ENCODE measurements at places on chromosomes 2 and 18.

DNA sequence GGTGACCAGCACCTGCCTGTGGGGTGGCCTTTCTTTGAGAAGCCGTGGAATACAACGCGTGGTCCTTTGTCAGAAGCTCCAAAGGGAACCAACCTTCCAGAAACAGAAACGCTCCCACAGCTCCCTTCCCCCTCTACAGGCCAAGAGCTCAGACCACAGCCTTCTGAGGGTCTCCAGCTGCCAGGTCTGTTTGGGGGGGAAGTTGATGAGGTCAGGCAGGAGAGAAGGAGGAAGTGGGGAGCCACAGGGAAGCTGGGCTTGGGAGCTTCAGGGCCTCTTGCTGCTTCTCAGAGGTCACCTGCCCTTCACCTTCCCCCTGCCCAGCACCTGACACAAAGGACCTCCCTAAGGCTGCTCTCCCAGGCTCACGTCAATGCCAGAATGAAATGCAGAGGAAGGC lies 287.7 kb upstream of the ID2 start:
- DNase-seq, result no peak

DNA sequence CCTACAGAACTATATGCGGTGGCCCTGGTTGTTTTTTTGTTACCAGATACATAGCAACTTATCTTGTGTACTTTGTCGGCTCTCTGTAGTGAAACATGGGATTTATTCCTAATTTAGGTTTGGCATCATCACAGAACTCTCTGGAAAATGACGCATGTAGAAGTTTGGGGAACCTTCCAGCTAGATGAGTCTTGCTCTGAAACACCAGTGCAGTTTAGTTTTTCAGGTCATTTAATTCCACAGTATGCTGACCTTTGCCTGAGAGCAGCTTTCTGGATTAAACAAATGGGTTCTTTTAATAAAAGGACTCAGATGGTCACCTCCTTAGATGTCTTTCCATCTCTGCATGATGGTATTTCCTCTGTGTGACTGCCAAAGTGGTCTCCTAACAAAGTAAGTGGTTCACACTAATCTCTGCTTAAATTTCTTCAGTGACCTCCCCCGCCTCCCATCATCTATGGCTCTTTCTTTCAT lies 39.9 kb downstream of the MYO3B start:
- DNase-seq, result no peak

DNA sequence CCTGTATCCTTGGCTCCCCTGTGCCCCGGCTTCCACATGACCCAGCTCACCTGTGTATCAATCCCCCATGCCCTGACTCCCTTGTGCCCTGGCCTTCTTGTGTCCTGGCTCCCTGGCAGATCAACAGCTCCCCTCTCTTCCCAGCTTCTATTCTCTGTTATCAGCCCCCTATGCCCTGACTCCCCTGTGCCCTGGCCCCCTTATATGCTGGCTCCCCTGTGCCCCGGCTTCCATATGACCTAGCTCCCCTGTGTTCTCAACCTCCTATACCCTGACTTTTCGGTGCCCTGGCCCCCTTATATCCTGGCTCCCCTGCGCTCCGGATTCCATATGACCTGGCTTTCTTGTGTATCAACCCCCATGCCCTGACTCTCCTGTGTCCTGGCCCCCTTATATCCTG lies 209.2 kb downstream of the LOXHD1 start:
- no peak for DNase-seq

DNA sequence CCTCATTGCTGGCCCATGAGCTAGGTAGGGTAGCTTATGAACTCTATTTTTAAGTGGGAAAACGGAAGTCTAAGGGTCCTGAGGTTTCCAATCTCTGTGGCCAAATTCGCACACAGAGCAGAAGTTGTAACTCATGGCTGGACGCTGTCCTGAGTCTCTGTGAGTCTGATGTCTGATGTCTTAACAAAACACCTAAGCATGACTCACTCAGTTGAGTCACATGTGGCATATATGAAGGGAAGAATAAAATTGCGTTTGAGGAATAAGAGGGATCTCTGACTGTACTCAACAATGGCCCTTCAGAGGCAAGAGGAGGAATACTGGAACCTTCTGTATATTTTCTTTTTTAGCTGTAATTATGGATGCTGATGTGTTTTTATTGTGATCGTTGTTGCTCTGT lies 569.7 kb downstream of the RIT2 start:
- DNase-seq, result no peak

DNA sequence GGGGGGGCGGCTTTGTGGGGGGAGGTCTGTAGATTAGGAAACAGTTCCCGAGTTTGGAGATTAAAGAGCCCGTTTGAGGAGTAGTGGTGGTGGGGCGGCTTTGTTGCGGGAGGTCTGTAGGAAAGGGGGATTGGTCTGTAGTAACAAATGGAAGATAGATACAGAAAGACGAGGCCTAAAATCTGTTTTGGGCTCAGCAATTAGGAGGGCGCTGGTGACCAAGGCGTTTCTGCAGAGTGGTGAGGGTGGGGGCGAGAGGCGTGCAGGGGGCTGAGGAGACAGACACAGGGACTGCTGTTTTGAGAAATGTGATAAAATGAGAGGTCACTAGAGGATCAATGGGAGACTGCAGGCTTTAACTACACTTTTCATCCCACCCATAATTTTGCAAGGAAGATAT lies 1.6 kb upstream of the ADNP2 start:
- no peak for DNase-seq

DNA sequence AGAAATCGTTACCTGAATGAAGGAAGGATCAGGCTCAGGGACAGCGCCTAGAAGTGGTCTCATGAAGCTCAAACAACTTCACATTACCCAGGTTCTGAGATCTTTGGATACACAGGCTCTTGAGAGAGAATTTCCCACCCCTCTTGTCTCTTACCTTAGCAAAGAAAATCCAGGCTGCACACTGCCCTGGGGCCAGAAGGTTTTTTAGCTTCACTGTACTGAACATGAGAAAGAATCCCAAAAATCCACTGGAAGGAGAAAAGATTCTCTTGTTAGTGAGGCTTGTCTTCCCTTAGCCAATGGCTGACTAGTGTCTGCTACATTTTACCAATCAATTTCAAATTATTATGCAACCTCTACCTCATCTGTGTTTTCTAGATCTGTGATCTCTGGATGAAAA lies 101.0 kb upstream of the RIOK3 start:
- DNase-seq, result no peak

GRCh38 chr18:26869640-26870039 lies 4.1 kb upstream of the AQP4 start:
- no peak for DNase-seq

DNA sequence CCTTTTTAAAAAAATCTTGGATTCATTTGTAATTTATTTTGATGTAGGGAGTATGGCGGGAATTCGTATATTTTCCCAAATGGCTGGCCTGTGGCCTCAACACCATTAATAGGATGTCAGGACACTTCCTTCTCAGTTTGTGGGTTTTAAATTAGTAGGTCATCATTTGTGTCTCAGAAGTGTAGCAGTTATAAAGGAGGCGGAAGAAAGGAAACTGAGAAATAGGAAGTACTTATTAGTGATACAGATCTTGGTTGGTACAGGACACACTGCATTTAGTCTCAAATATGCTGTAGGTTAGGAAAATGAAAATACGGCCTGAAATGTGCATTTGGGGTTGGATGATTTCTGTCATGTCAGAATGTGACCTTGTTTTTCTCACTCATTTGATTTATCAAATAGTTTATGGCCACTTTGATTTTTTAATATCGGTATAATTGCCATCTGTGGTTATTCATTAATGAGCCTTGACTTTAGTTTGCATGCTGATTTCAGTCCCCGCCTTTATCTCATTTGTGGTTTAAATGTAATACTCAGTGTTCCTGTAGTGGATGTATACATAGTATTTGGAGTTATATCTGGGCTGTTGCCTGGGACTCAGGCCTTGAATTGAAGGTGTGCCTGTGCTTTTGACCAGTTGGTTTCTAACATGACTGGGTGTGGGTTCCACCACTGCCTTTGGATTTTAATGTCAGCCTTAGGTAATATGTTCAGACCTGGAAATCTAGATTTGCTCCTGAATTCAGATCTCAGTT lies 31.4 kb downstream of the ZCCHC2 start:
- no peak for DNase-seq

GRCh38 chr18:61413396-61413795 lies 80.2 kb downstream of the CDH20 start:
- no peak for DNase-seq

DNA sequence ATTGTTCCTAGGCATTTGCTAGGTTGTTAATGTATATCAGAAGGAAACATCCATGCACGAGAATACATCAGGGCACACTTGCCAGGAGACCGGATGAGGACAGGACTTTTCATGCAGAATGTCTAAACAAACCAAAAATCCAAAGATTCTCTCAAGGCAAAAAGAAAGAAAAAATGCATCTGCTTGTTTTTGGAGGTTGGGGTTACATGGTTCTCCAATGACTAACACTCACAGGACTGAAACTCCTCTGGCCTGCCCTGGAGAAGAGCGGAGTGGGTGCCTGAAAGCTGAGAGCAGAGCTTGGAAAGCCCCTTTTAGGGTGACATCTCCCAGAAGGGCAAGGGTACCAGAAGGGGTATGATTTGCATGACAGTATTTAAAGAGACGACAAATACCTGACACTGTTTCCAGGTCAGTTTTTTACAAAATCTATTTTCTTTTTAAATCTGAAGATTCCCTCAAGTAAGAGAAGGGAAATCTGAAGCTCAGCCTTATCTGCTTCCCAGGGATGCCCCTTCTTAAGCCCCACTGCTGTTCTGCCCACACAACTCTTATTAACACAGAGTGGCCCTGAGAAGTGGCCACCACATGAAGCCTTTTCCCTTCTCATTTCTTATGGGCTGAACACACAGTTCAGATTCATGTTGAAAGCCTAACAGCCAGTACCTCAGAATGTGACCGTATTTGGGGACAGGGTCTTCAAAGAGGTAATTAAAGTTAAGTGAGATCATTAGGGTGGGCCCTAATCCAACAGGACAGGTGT lies 216.4 kb downstream of the STK39 start:
- DNase-seq, result no peak

GRCh38 chr2:112835536-112836162 lies 930 bp downstream of the IL1B start:
- DNase-seq, result no peak

- DNase-seq, result no peak
Observed at GRCh38 chr18:63570721-63571120, 16.4 kb upstream of the SERPINB13 start.

- DNase-seq, result no peak
Observed at GRCh38 chr2:127081826-127082633, 24.9 kb downstream of the BIN1 start.

GRCh38 chr18:68244786-68245185 lies 470.1 kb downstream of the TMX3 start:
- no peak for DNase-seq

DNA sequence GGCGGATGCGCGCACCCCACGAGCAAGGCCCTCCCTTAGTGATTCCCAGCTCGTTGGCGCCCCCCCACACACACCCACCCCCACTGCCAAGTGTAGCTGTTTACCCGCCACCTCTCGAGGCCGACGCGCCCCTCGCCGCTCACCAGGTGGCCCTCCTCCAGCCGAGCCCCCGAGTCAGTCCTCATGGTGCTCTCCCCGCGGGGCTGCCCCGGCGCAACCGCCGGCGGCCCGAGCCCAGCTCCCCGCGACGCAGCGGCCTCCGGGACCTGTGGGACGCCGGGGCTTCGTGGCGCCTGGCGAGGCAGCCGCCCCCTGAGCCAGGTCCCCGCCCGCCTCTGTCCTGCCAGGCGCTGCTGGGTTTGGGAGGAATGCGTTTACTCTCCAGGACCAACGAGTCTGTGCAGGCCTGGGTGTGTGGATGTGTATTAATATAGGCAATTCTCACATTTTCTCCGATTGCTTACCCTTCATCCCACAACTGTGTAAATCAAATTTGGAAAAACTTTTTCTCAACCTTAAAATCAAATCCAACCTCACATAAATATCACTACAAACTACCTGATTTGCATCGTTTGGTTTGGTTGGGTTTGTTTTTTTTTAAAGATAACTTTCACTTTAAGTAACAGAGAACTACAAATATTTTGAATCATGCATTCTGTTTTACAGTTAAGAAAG lies at the start of gene TMEM237:
Gene TMEM237, minus strand, starts transcription at position 288 of the 675 bp plus-strand sequence. Its CDS starts 103 bp downstream, at position 185.
- no peak for DNase-seq

GRCh38 chr2:215288112-215288815 lies 23.6 kb upstream of the ATIC start:
- DNase-seq, result no peak

DNA sequence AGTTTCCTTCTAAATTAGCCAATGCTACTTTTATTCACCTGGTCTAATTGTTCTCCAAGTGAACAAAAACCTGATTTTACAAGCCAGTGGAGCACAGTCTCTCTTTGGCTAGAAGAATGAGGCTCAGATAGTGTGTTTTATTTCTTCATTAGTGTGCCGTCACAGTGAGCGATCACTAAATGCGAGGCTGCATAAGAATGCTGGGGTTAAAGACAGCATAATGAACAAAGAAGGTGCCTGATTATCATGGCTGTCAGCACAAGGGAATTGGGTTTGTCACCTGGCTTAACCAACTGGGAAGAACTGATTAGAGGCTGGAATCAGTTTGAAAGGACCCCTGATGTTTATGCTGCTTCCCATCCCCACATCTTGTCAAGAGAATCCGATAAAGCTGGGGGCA lies 76.4 kb downstream of the EPHA4 start:
- no peak for DNase-seq

DNA sequence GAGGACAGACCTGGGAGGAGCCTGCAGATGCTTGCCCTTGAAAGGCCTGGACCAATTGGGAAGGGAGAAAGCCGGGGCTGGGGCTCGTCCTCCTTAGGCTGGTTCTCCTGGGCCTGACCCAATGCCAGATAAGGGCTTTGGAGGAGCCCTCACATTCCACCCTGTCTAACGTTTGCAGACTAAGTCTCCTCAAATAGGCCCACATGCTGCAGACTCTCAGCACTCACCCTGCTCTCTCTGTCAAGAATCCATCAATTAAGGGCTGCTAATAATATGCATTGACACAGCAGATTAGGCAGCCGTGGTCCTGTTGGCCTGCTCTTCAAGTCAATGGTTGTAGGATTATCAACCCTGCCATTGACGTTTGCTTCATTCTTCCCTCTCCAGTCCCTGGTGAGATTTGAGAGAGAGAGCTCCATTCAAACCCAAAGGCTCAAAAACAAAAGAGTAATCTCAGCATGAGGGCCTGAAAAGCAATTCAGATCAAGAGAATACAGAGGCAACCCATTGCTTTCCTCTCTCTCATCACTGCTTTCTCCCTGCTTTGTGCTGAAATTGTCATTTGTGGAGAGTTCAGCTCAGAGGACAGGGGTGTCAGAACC lies 167.6 kb downstream of the INSIG2 start:
- DNase-seq, result no peak

- DNase-seq, result no peak
Observed at GRCh38 chr2:136281281-136282114, 163.5 kb upstream of the CXCR4 start.

DNA sequence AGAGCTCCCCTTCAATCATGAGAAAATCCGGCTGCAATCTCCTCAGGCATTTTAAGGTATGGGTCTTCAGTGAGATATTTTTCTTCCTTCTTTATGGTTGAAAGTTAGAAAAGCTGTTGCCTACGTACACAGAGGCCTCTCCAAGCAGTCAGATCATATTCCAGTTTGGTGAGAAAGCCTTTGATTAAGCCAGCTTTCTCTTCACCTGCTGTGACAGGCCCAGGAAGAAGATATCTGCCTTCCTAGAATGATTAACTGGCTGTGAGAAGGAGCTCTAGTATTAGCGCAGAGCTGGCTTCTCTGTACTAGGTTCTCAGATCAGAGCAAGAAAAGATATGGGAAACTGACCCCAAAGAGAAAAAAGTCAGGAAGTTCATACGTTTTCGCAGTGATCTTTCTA lies 585.0 kb upstream of the CHAC2 start:
- DNase-seq, result no peak

All from COR-L47 (cell line).